HCT116 (cell line): ENCODE measurements at places on chromosomes 7 and 10.

DNA sequence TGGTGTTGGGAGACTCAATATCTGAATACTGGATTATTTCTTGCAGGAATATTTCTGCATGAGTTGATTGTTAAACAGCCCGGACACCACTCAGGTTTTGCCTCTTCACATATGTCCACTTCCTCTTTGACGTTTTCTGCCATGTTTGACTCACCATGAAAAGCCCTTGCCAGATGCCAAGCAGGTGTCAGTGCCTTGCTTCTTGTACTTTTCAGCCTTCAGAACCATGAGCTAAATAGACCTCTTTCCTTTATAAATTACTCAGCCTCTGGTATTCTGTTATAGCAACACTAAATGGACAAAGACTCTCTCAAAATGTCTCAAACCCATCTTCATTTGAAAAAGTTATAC, 24.7 kb upstream of the MACC1 start:
- no peak for DNase-seq

DNA sequence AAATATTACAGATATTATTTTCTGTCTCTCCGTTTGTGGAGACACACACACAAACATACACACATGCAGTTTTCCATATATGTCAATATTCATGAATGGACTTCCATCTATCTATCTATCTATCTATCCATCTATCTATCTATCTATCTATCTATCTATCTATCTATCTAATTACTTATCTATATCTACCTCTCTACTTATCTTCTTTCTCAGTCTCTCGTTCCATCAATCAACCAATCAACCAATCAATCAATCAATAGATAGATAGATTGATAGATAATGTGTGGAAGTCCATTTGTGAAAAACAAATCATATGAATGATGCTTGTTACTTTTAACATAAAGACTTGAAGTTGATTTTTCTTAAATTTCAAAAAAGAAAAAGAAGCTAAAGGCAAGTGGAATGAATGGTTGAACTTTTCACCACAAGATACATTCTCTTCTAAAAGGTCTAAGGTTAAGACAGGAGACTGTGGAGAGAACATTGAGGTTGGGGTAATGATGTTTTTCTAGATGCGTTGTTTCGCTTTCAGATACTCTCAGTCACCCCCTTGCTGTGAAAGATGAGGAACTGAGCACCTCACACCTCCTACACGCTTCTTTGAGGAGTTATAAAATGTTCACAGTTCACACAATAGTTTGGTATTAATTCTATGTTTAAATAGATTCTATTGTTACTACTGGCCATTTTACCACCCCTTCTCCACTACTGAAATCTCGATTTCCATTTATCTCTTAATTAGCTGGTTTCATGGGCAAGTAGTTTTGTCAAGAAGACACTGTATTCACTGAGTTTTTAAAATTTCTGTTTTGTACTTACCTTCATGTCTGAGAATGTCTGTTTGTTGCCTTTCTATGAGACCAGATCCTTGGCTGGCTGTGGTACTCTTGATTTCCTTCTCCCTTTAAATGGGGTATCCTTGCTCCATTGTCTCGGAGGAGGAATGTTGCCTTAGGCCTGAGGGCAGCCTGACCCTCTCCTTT, 114.1 kb downstream of the EMX2 start:
- DNase-seq, result no peak

DNA sequence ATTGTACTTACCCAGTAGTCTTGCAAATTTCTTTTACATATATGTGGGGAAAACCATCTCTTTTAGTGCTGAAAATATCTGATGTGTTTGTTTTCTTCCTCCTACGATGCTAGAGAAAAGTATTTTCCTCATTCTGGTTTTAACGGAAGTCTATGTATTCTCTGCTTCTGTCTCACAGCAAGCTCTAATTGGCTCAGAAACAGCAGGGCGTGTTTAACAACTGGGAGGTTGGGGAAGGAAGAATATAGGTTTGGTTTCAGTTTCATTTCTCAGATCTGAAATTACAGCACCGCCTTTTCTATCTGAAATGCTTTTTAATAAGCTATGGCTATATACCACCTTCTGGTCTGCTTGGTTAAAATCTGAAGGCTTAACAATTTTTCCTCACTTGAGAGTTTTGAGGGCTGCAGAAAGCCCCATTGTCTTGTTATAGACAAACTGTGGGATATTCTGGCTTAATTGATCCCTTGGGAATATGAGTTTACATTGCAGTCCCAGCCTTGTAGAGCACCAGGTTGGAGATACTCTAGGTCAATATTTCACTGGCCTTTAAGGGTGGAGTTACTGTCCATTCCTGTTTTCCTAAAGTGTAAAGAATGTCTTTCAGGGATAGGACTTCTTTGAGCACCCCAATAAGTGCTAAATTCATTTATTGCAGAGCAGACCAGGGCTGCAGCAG, at the start of gene SAMD9:
SAMD9 (minus strand) TSS at position 128 of the 679 bp plus-strand sequence. CDS start 11,882 bp downstream, outside the sequence.
- DNase-seq, result peak; percentile 49

DNA sequence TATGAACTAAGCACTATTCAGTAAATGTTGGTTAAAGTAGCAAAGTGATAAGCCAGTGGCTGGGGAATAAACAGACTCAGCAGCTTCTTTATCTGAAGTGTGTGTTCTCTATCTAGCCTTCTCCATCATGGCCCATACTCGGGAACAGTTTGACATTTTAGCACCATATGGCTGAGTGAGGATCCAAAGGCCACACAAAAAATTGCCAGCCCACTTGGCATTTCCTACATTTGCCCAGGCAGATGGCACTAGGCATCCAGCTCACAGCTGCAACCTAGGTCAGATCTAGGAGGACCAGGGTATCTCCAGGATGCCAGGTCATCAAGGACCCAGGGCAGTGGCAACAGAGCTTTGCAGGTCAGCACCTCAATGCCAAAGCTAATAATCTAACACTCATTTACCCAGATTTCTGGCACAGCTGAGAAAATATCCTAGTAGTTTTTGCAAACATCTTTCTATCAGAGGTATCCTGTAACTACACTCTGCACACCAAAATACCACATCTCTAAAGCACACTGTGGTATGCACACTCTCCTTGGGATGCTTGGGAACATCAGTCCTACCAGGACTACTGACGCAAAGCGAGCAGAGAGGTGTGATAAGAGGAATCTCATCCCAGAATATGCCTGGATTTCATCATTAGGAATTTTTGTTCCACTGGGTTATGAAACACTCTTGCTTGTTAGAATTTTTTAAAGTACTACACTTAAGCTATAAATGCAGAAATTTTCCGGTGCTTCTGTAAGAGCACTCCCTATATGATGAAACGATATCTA, 61.7 kb downstream of the DOCK4 start:
- DNase-seq, result no peak

GRCh38 chr10:104233817-104234216, 1.7 kb upstream of the CFAP43 start:
- no peak for DNase-seq
